ENCODE measurements at places on chromosomes 7 and 10. TPM values are rescaled to one million over a fixed set of nuclear protein-coding genes. Genes with fewer than 3 reads are reported as not detected.
A peak's percentile ranks its signal among the peaks of the same experiment; 100 is the strongest.

- DNase-seq: no peak
Measured at GRCh38 chr10:43699516-43699915, 50.8 kb upstream of the ZNF32 start.

GRCh38 chr7:75639886-75640190, 98.9 kb downstream of the HIP1 start:
- DNase-seq: no peak

DNA sequence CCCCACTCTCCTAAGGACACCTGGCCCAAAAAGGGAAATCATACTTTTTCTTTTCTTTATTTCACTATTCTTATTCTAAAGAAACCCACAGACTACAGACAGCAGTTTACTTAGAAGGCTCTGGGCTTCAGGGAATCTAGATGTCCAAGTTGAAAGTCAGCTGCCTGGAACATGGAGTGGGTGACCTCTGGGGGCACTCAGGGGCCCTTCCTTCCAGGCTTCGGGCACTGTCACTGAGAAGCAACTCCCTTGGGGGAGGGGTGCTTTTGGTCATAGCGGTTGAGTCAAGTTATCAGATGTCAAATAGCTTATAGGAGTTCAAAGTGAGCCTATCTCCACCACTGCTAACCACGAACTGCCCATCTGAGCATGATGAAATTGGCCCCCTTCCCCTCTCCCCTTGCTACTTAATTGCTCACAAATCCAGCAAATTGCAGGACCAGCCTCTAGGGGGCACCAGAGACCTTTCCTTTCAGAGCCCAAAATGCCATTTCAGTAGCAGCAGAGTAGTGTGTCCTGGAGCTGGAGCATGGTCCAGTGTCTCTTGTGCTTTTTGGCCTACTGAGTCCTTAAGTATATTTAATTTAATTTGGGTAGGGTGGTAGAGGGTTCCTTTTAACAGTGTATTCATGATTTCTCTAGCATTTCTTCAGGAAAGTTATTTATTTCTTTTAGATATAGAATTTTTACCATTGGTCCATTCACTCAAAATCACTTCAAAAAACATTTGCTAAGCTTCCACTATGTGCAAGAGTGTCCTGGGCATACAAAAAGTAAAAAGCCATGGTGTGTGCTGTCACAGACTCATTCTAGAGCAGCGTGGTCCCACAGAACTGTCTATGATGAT, 463.8 kb downstream of the KCNMA1 start:
- DNase-seq: no peak

DNA sequence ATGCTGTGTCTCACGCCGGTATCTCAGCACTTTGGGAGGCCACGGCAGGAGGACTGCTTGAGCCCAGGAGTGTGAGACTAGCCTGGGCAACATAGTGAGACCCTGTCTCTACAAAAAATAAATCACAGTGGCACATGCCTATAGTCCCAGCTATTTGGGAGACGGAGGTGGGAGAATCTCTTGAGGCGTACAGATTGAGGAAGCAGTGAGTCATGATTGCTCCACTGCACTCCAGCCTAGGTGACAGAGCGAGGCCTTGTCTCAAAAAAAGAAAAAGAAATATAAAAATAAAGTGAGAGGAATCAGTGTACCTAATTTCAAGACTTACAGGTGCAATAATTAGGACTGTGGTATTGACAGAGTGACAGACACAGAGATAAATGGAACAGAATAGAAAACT, 23.9 kb downstream of the SLC25A40 start:
- no peak for DNase-seq

DNA sequence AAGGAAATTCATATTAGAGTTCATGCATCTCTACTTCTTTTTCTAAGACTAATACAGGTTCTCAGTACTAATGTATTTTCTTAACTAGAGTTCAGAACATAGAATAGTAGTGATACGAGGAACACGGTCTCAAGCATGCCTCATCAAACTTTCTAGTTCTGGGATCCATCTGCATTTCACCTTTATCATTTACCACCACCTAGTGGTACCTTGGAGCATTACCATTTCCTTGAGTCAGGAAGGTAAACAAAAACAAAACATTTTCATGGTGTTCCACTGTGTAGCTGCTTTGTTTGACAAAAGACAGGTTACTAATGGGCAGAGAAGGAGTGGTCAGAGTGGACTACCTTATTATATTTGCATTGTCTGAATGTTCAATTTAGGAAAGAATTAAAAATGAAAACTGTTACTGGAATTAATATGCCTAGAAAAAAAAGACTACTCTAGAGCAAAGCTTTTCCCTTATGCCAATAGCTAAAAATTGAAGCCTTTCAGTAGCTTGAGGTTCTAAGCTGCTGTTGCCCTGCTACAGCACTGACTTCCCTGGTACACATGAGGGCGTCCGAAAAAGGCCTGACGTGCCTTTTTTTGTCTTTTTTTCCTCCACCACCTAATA, 44.5 kb downstream of the STARD3NL start:
- DNase-seq: peak; percentile 54

DNA sequence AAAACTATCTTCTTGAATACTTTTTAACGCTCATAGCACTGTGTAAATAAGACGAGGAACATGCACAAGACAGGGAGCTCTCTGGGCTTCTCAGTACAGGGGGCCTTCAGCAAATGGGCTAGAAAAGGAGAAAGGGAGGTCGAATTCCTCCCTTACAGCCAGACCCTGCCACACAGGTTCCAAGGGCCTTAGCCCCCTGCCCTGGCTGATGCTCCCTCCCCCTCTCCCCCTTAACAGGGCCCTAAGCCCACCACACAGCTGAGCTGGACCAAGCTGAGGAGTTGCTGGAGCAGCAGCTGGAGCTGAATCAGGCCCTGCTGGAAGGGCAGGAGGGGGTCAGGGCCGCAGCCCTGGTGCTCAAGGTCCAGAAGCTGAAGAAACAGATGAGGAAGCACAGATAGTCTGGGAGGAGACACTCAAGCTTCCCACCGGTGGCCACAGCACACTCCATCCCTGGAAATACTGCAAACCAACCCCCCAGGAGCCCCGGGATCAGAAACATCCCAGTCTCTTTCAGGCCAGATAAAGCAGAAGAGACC, 153.9 kb downstream of the SNX13 start:
- no peak for DNase-seq

DNA sequence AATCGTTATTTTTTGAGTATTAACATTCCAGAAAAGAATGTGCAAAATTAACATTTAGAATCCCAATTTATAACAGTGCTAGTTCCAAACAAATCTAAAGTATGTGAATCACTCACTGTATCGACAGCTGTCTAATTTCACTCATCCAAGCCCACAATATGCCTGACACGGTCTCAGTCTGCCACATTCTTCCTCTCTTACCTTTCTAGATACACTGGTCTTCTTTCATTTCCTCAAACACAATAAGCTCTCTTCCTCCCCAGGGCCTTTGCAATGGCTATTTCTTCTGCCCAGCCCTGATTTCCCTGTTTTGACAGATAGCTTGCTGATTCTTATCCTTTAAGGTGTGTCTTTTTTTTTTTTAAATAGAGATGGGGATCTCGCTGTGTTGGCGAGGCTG, 48.8 kb downstream of the UBE2H start:
- DNase-seq: no peak

- no peak for DNase-seq
Measured at GRCh38 chr7:55192723-55193122, 172.4 kb upstream of the LANCL2 start.

DNA sequence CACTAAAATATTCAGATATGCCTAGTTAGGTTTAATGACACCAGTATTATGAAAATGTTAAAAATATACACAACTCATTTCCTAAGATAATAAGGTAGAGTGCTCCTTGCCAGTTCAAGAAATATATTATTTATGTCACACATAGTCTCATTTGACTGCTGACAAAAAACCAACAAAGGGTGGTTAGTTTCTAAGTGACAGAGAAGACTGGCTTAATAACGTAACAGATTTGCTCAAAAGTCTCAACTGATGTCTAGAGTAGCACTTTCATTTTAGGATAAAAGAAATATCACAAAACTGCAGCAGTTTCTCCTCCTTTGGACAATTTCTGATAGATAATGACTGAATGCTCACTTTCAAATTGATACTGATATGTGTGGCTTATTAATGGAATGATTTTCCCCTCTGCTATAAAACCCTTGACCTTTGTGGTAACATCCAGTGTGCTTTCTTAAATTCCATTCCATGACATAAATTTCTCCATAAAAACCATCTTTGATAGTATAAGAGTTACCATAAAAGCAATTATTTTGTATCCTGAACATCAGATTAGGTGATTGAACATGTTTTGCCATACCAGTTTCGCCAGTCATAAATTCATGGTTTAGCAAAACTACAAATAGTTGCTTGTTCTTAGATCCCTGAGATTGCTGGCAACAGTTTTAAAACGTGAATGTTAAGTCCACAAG, 94.2 kb downstream of the NRBF2 start:
- DNase-seq: no peak

- DNase-seq: no peak
Measured at GRCh38 chr7:65910237-65910636, 37.4 kb downstream of the VKORC1L1 start.

DNA sequence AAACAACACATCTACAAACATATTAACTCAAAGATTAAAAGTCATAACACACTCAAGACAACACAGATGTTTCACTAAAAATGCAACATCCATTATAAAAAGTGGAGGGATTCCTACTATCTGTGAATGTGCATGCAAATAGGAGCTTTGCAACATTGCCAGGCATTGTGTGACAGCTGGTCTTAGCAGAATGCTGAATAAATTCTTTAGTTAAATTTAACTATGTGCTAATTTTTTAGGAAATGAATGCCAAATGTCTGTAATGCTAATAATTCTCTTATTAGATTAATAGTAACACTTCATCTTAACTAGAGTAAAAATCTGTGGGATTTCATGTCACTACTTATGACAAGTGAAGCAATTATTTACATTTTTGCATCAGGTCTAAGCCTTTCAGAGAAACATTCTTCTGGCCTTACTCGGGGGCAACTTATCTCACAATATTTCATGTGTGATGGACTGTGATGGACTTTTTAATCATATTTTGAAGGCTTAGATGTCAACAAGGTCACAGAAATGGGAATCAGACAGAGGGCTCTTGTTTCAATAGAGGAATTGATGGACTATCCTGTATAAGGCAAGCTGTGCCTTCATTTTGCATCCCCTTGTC, 524.6 kb upstream of the KCND2 start:
- no peak for DNase-seq

DNA sequence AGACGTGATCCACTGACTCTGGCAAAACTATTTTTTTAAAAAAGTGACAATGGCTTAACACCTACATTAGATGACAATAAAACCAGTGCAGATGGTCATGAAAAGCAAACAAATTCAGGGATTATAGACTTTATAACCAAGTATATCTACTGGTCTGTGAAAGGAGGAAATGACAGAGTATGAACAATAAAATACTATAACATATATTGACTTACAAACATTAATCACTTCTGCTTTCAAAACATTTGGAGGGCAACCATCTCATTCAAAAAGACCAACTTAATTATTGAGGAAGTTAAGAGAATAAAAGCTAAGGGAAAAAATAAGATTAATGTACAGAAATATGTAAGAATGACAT, 34.8 kb downstream of the JMJD1C start:
- no peak for DNase-seq

DNA sequence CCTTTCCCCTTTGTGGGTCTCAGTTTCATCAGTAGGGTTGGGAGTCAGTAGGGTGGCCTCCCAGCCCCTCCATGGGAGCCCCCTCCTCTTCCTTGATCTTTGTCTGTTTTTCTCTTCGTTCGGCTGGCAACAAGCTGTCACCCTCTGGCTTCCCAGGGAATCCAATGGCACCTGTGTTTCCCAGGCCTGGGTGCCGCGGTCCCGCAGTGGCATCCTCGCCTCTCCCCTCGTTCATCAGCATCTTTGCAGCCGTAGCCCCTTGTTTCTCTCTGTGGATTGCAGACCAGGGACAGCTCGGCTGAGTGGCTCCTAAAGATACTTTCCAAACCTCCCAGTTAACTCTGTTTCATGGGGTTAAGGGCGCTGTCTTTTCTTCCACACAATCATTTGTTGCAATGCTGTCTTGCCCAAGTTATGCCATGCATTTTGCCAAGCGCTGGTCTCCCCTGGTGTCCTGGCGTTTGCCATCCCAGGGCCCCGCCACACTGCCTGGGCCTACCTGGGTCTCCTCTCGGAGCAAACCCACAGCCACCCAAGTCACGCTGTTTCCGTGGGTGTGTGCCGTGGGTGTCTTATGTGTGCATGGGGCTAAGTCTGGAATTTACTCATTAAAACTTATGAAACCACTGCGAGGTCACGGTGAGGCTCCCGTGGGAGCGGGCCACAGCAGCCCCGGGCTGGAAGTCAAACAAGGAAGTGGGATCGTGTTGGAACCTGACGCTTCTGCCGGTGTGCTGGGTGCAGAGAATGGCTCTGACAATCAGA, 189.4 kb upstream of the SHH start:
- no peak for DNase-seq

DNA sequence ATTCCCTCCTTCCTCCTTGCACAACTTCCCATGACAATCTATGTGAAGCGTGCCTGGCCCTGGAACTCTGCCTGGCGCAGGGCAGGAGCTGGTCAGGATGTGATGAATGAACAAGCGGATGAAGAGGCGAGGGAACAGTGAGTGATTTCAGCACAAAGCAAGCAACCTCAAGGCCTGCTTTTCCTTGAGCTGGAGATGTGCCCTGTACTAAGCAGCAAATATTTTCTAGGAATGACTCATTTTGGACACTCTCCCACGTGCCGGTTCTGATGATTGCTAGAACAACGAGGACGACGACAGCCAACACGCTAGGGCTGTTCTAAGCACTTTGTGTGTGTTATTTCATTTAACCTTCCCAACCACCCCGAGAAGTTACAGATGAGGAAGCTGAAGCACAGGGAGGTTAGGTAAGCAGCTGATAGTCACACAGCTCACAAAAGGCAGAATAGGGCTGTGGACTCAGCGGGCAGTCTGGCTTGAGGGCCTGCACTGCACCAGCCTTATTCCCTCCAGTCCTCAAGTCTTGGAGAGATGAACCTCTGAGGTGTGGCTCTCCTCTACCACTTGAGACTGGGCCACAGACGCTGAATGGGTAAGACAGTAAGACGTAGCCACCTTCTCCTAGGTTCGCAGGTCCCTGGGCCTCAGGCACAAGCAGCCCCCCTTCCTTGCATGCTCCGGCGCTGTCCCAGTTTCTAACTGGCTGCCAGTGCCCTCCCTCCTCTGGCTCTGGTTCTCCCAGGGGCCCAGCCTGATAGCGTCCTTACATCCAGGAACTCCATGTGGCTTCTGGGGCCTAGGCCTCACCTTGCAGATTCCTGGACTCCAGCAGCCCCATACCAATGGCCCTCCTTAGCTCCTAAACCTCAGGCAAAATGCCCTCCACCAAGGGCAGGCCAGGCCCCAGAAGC, 59.0 kb downstream of the YKT6 start:
- no peak for DNase-seq

- DNase-seq: no peak
Measured at GRCh38 chr7:2445898-2446555, 30.2 kb downstream of the GRIFIN start.

- no peak for DNase-seq
Measured at GRCh38 chr10:95268438-95268837, 22.4 kb downstream of the PDLIM1 start.

GRCh38 chr7:110861163-110861562, 229.8 kb upstream of the LRRN3 start:
- no peak for DNase-seq

GRCh38 chr7:73894733-73895551, 34.0 kb downstream of the TMEM270 start:
- DNase-seq: no peak

CLEC5A gene
- total RNA-seq: not detected

TUBB8 gene
- 0.08 TPM for total RNA-seq

SLC39A12 gene
- total RNA-seq: not detected

CCL24 gene
- total RNA-seq: not detected

MGAM2 gene
- total RNA-seq: 0.10 TPM

BAZ1B gene
- total RNA-seq: 107 TPM

FAM25A gene
- total RNA-seq: not detected

SPDYE5 gene
- not detected for total RNA-seq

PAPSS2 gene
- total RNA-seq: 17.1 TPM

DGKI gene
- total RNA-seq: not detected
